PC-9 (cell line): ENCODE measurements at places on chromosomes 11 and 22. TPM values are rescaled to one million over a fixed set of nuclear protein-coding genes. Genes with fewer than 3 reads are reported as not detected.

GRCh38 chr11:132718711-132719671, 813.3 kb downstream of the OPCML start:
- no peak overlapping the region for H3K27ac ChIP-seq
- no peak for DNase-seq
- H3K4me1 ChIP-seq: no peaks in the 10 kb centered on the region
- H3K36me3 ChIP-seq: no peaks in the 10 kb centered on the region
- no peak overlapping the region for H3K4me3 ChIP-seq

GRCh38 chr11:119316729-119317591, at the start of gene MCAM:
MCAM (minus strand) TSS chr11:119317130; CDS start chr11:119317101, 29 bp downstream.
- no peaks in the 10 kb centered on the region for H3K36me3 ChIP-seq
- peak within 1 kb of the TSS; percentile 67 for H3K4me3 ChIP-seq
- DNase-seq: peak; percentile 51
- H3K27ac ChIP-seq: no peak within 1 kb of the TSS

DNA sequence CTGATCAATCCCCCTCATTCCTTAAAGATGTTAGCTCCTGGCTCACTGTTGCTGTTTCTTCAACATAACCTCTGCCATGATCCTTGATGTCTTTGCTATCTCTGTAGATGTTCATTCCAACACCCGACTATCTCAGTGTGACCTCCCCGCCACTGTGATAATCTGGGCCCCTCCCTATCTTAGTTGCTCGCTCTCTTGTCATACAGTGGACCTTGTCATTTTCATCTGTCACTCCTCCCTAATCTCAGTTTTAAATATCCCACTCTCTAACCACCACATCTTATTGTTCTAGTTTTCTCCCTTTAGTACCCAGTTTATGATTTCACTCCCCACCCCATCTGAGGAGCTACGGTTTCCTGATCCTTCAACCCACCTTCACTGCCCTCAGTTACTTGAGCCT, 379.2 kb downstream of the SOX6 start:
- H3K4me1 ChIP-seq: no peaks in the 10 kb centered on the region
- H3K27me3 ChIP-seq: no peaks in the 10 kb centered on the region
- DNase-seq: no peak

GRCh38 chr11:46237248-46238077, 40.0 kb upstream of the CREB3L1 start:
- H3K27ac ChIP-seq: peak overlapping the region; percentile 52; the same call in 1 of the 2 replicates
- DNase-seq: peak; percentile 81
- H3K4me1 ChIP-seq: peaks cover 37% of the 10 kb centered on the region

DNA sequence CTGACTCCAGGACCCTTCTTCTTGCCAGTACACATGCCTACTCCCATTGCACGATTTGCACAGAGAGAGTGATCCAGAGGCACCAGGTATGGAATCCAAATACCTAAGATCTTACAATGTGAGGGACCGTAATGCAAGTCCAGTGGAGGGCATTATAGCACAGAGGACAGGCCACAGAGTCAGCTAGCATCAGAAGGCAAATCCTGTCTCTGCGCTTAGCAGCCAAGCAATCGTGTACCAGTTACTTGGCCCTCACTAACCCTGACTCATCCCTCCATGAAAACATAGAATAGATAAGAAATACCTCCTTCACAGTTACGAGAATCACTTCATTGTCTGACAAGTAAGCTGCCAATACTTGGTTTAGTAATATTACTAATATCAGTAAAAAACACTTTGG, 69.7 kb upstream of the SLC6A5 start:
- H3K4me1 ChIP-seq: no peaks in the 10 kb centered on the region
- DNase-seq: no peak
- peaks cover 7% of the 10 kb centered on the region for H3K27me3 ChIP-seq
- H3K36me3 ChIP-seq: no peaks in the 10 kb centered on the region
- no peak overlapping the region for H3K4me3 ChIP-seq

The SPON1 gene
- total RNA-seq: 0.48 and 0.70 TPM in 2 replicates

The SNU13 gene
- 197 and 229 TPM in 2 replicates for total RNA-seq

The IPO7 gene
- 83.7 and 126 TPM in 2 replicates for total RNA-seq

The CRYBA4 gene
- total RNA-seq: not detected in 2 replicates
